NCI-H146 (cell line): ENCODE measurements at places on chromosomes 7 and 10.
A peak's percentile ranks its signal among the peaks of the same experiment; 100 is the strongest.

DNA sequence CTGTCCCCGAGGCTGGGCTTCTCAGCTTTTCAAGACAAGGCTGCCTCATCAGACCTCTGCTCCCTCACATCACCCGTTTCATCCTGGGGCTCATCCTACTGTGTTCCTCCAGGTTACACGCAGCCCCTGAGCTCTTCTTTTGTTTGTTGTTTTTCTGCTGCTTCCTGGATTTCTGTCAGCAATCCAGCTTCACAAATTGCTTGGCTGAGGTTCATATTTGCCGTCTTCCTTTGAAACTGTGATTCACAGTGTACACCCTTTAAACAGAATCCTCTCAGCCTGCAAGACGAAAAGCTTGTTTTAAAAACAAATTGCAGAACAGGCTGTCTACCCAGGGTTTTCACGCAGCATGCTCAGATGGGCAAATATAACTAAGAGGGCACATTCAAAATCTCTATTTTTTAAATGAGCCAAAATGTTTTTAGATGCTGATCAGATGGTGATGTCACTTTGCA, 39.1 kb upstream of the PARD3 start:
- DNase-seq, result peak; percentile 11

GRCh38 chr7:66138994-66139752, 24.5 kb downstream of the CRCP start:
- no peak for DNase-seq

DNA sequence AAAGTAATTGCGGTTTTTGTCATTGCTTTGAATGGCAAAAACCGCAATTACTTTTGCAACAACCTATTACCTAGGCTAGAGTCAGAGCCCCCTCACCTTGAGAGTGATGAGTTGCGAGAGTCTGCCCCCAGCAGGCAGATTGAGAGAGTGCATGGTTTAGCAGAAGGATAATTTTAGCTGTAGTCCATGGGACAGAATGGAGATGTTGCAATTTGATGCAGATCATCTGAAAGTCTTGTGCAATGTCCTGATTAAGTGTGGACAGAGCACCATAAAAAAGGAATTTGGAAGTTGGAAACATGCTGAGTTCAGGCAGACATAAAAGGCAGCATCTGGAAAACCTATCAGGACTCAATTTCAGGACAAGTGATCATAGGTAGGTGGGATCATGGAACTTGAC, 48.7 kb downstream of the GPR141 start:
- no peak for DNase-seq

DNA sequence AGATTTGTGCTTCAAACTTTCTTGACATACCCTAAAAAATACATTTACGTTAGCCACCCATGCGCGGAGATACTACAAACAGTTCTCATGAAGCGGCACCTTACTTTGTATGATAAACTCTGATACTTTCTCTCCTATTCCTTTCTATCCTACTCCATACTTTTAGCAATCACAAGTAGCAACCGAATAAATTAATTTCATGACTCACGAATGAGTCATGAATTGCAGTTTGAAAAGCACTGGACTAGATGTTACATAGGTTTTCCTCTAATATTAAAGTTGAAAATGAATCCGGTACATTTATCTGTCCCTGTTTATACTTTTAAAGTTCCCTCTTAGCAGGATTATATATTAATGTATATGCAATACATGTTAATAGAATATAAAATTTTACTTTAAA, 67.6 kb downstream of the CUBN start:
- DNase-seq, result no peak

- DNase-seq, result no peak
Measured at GRCh38 chr7:147567043-147567442, 1023.5 kb upstream of the C7orf33 start.

GRCh38 chr10:122328676-122329075, 45.8 kb upstream of the PLEKHA1 start:
- DNase-seq, result no peak

DNA sequence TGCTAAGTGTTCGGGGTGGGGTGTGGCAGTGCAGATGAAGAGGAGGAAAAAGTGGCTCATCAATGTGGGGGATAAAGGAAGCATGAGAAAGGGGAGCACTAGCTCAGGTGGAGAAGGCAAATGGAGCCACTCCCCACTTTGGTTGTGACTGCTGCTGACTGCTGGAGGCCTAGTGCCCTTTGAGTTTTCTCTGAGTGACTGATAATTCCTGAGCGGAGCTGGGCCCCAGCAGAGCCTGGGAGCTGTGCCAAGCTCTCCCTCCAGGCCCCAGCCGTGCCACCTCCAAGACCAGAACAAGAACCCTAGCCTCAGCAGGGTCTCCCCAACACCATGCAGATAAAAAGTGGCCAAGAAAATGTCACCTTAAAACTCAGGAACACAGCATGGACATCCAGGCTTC, 9.7 kb upstream of the RASSF4 start:
- DNase-seq, result no peak

- no peak for DNase-seq
Measured at GRCh38 chr7:45574416-45574668, 174 bp downstream of the ADCY1 start.

DNA sequence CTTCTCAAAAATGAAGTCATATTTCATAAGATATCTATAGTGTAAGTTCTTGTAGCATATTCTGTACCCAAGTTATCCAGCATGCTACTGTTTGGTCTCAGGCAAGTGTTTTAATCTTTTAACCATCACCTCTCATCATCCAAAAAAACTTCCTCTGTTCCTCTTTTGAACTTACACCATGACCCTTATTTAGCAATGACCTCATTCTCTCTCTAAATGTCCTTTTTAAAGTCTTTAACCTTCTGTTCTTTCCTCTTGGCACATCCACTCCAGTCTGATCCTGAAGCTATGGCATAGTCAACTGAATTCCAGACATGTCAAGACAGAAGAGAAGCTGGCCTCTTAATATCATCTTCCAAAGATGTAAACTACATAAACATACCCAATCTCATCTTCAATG, 26.2 kb downstream of the PPP3CB start:
- no peak for DNase-seq

DNA sequence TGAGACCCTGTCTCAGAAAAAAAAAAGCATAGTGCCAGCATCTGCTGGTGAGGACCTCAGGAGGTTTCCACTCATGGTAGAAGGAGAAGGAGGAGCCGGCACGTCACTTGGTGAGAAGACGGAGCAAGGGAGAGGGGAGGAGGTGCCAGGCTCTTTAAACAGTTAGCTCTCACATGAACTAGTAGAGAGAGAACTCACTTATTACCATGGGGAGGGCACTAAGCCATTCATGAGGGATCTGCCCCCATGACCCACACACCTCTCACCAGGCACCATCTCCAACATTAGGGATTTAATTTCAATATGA, 62.9 kb upstream of the VKORC1L1 start:
- no peak for DNase-seq

GRCh38 chr10:23370106-23370505, 25.5 kb upstream of the C10orf67 start:
- DNase-seq, result no peak

- no peak for DNase-seq
Measured at GRCh38 chr7:111801277-111801676, 239.0 kb upstream of the IMMP2L start.

GRCh38 chr10:23230582-23230981, 38.5 kb downstream of the PTF1A start:
- no peak for DNase-seq

DNA sequence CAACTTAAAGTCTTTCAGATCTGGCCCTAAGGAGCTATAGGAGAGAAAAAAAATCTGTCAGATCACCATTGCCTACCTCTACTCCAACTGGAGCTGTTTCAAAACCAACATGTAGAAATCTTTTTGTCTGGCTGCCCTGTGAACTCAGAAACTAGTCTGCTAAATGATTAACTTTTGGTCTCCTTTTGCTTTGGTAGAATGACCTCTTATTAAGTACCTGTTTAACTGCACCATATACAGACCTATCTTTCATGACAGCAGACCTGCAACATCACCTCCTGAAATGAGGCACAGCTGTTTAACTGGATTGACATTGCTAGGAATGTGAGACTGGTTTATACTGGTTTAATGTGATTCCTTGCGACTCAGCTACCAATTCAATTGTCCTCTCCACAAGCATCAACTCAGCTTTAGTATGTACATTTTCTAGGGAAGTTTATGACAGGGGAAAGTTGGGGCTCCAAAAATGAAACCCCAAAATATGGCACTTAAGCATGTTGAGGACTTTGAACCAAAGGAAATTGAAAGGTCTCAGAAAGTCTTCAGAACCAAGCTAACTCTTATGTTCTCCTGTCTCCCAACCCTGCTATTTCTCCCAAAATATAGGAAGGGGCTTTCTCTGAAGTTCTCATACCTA, 1.8 kb downstream of the CYP3A43 start:
- DNase-seq, result no peak

GRCh38 chr7:151008511-151009323, 15.6 kb downstream of the ATG9B start:
- no peak for DNase-seq

DNA sequence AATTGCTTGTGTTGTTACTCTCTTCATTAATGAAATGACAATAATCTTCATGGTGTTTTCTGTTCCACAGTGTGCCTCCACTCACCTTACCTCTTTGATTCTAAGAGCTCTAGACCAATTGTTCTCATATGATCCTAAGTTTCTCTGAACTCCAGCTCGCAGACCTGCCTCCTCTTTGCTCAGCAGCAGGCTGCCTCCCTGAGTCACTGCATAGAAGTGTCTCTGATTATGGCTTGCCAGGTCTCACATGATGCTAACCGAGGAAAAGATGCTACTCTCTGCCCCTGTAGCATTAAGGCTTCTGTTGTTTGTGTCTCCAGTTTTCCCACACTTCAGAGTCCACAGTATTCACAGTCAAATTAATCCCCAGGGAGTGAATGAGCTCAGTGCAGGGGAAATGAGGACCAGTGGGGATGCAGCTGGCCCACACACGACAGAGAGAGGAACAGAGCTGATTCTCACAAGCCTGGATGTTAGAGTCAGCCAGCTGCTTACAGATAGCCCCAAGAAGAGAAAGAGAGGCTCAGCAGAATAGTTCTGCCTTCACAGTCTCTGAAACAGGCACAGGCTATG, 145.9 kb upstream of the EGR2 start:
- DNase-seq, result no peak

DNA sequence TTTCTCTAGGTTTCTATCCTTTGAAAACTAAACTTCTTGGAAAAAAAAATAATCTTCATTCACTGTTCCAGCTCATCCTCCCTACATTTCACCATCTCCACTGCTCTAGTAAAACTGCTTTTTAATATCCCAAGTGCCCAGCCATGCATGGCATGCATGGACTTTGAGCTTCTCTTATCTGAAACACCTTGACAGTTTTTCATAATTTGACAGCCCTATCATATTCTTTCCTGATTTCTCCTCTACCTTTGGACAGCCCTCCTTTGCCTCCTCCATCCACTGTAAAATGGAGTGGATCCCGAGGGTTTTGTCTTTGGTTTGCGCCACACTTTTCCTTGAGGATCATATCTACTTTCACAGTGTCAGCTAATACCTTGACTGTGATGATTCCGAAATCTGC, 212.8 kb downstream of the ANK3 start:
- no peak for DNase-seq

GRCh38 chr10:7507887-7508726, 97.3 kb upstream of the SFMBT2 start:
- DNase-seq, result no peak

GRCh38 chr7:34245246-34245645, 339.9 kb downstream of the BMPER start:
- DNase-seq, result no peak

GRCh38 chr10:73591935-73592699, 975 bp upstream of the USP54 start:
- DNase-seq, result peak; percentile 61

- DNase-seq, result no peak
Measured at GRCh38 chr7:6028563-6028962, 2.6 kb upstream of the ANKRD61 start.

DNA sequence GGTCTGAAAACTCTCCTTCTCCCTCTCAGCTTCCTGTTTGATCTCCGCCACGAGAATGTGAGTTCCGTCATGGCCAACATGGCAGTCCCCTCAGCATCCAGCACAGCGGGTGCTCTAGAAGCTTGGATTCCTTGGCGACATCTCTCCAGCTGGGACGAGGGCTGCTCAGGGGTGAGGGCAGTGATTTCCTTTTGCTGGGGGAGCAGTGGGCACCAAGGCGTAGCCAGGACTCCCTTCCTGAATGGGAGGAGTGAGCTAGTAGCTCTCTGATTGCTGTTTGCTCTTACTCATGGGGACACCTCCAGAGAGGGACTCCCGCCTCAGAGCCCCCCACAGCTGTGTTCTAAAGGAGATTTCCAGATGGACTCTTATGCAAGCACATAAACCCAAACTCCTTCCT, 28.8 kb upstream of the CTBP2 start:
- no peak for DNase-seq

- DNase-seq, result no peak
Measured at GRCh38 chr10:88858491-88858890, 6.8 kb upstream of the ANKRD22 start.

- no peak for DNase-seq
Measured at GRCh38 chr10:114928818-114929217, 9.2 kb upstream of the TRUB1 start.

GRCh38 chr10:119309423-119309770, 102.0 kb downstream of the GRK5 start:
- DNase-seq, result no peak

DNA sequence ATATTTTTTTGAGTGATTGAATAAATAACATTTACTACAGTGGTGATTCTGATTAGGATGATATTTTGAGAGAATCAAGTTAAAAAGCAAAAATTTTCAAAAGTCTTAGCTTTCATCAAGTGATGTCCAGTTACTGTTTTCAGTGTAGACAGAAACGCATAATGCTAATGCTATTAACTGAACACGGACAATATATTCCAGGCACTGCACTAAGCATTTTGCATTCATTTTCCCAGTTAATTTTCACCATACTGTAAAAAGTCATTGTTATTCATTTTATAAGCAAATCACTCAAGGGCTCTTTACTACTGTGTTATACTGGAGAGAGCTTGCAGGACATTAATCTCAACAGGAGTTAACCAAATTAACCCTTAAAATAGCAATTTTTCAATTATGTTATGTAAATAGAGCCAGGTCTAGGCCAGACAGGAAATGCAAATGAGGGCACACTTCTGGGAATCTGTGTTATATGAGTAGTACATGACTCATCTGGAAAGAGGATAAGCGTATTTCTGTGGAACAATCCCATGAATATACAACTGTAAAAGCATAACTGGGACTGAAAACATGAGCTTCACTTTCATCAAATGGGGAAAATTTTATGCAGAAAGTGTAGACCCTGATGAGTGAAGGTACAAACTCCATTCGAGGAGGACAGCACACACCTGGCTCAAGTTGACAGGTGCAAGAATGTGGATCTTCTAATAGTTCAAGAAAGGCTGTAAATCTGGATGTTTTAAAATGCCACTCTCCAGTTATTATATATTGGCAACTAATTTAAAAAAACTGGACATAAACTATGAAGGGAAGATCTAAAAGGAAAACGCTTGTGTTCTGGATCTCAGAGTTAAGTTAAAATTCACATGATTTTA, 75.4 kb downstream of the ANK3 start:
- peak; percentile 9 for DNase-seq

- DNase-seq, result no peak
Measured at GRCh38 chr10:69817078-69817581, 15.4 kb downstream of the COL13A1 start.

DNA sequence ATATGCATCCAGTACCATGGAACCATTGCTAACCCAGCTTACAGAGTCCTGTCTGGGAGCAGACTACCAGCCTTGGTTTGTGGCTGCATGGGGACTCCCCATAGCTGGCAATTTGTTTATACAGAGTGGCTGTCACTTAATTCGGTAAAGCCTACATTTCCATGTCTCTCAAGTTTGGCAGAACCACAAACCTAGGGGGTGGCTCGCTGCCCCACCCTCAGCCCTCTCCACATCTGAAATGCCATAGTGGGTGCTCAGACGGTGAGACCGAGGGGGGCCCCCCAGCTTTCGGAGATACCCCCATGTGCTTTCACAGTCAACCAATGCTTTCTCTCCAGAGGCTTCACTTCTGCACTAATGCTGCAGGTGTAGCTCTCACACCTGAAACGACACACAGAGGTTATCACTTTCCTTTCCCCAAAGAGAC, 75.5 kb upstream of the KAT6B start:
- no peak for DNase-seq
